ENCODE measurements at places on chromosomes 7 and 10.

DNA sequence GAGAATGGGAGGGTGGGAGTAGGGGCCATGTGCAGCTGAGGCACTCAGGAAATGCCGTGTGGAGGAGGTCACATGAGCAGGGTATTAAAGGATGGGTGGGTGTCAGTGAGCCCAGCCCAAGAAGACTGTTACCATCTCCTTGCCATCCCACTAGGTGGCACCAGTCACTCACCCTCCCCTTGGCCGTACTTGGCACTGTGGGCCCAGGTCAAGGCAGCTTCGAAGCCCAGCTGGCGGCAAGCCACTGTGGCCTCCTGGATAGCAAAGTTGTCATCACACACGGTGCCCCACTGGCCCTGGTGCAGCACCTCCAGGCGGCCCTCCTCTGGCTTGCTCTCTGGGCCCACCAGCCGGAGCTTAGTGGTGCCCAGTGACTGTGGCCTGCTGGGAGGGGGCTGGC is 5.4 kb downstream of the LOXL4 start:
- DNase-seq, result peak; percentile 93

DNA sequence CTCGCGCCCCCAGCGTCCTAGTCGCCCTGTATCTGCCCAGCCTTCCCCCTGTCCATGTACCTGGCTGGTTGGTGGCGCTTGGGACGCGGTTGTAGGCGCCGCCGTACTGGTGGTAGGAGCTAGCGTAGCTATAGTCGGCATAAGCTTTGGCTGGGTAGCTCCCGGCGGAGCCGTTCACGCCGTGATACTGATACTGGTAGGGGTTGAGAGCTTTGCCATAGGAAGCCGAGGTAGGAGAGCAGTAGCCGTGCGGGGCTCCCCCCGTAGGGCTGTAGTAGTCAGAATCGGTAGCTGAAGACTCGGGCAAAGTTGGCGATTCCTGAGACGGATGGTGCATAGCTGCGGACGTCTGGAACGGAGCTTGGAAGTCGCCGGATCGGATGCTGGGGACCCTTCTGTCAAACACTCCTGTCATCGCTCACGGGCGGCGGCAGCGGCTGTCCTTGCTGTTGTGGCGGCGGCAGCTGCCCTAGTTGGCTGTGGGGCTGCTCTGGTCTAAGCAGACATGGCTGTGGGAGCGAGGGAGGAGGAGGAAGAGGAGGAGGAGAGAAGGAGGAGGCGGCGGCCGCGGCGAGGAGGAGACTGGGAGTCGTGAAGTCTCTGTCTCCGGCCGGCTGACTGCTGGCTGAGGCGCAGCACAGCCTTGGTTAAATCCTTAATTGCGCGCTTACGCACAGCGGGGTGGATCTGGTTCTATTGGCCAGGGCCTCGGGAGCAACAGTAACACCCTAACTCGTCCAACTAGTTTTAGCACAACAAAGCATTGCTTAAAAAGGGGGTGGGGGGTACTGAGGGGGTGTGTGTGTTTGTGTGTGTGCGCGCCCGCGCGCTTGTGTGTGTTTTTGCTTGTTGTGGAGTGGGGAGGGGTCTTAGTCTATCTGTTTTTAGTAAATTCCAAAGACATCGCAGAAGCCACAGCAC is at the start of gene DLX5:
Gene DLX5, minus strand, starts transcription at position 623 of the 921 bp plus-strand sequence. Its CDS starts 208 bp downstream, at position 415.
- no peak for DNase-seq

GRCh38 chr10:15725603-15726002 is 5.9 kb upstream of the ITGA8 start:
- DNase-seq, result no peak

- no peak for DNase-seq
Measured at GRCh38 chr10:7337431-7338171, 73.2 kb downstream of the SFMBT2 start.

DNA sequence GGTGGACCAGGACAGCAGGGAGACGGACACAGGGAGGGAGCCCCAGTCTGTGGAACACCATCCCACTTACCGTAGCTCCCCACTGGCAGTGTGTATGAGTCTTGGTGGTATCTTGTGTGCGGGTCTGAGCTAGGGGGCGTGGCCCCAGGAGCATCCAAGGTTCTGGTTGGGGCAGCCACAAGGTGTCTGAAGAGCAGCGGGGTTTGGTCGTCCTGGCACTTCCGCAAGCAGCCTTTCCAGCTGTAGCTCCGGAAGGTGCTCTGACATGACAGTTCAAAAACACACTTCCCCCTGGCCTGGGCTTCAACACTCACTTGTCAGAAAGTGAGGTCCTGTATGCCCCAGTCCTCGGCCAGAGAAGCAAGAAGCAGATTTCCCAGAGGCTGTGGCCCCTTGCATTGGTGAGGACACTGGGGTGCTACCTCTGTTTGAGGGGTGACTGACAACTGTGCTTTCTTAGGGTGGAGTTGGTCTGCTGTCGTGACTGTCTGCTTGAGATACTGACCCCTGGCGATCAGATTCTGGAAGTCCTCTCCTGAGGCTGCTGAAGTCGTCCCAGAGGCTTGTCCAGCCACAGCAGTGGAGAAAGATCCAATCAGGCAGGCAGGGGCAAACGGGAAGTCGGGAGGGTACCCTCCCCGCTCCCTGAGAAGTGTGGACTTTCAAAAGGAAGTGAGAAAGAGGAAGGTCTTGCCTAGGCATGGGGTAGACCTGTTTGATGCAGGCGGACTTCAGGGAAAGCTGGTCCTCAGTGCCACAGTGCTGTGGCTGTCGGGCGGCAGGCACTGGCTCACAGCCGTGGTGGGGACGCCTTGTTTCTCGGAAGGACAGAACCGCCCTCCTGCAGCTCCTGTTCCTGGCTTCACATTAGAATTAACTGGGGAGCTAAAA is 51.4 kb upstream of the PFKFB3 start:
- DNase-seq, result peak; percentile 45

DNA sequence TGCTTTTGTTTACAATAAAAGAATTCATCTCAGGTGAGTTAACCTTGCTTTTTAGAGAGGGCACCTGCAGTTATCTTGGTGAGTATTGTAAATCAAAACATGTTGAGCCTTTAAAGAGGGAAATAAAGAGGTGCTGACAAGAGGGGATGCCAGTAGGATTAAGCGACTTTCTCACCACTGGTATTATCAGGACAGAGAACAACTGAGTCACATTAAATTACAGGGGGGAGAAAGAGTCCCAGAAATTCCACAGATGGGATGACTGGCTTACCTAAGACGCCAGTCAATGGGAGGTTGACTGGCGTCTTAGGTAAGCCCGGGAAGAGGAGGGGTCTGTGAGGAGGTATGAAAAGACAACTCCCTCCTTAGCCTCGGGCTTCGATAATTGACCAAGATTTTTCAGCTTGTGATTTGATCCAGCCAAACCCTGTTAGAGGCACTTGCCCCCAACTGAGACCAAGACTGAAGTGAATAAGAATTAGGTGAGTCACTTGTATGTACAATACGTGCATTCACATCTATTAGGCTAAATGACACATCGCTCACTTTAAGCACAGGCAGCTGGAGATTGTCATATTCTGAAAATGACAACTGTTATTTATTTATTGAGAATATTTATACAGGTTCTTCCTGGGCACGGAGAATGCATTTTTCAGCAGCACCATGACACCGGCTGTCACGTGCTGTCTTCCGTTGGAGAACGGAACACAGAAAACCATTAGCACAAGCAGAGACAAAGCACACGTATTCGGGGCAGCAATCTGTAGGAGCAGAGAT is 117.6 kb downstream of the SEM1 start:
- no peak for DNase-seq

GRCh38 chr10:76175533-76176165 is 744.2 kb downstream of the LRMDA start:
- no peak for DNase-seq

DNA sequence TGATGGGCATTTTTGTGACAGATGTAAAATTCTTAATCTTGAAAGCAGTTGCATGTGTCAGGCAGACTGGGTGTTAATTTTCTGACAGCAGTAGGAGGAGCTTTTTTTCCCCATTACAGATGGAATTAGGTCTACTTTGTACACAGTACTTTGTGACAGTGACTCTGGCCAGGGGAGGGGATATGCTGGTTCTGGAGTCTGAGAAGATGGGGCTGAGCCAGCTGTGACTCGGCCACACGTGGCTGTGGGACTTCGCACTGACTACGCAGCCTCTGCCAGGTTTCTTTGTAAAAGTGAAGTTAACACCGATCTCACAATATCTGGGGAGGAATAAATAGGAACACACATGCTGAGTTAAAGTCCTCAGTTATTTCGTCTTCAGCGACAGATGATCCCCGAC is 95.4 kb downstream of the MGMT start:
- no peak for DNase-seq

DNA sequence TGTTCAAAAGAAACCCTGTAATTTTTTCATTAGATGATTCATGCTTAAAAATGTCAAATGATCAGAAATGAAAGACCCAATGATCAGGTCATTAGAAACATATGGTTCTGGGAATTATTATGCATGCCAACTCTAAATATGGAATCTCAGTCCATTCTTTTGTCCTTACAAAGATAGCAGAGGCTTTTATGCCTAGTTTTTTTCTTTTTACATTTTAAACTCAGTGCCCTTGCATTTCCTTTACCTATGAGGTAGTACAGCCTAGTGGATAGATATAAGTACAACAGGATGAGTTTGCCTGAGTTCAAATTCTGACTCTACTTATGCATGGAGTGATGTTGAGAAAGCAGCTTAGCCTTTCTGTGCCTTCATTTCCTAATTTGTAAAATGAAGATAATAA is 392.9 kb downstream of the SUGCT start:
- DNase-seq, result no peak

DNA sequence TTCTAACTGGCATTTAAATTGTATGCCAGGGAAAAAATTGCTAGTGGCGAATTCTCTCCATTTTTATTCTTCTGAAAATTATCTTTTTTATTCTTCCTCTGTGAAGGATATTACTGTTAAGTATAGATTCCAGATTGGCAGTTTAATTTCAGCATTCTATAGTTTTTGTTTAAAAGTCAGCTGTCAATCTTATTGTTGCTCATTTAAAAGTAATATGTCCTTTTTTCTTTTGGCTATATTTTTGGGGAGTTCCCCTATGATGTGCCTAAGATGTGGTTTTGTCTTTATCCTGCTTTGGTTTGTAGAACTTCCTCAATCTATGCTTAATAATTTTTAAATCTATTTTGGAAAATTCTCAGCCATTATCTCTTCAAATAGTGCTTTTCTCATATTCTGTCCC is 135.9 kb downstream of the ARHGAP12 start:
- no peak for DNase-seq

GRCh38 chr7:44976746-44977196 is 2.0 kb downstream of the MYO1G start:
- DNase-seq, result no peak

DNA sequence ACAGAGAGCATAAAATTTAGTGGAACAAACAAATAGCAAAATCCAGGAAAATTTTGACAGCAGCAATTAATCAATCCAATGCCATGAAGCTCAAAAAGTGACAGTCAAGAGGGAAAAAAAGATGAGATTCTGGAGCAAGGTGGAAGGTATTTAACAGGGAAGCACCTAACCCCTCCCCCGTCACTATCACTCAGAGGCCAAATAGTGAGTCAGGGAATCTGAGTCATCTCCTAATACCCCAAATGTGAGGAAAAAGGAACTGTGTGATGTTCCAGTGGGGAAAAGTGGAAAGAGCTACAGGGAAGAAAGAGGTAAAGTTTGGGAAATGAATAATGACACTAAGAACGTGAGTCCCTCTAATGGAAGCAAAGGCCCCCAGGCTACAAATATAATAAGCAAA is 113.2 kb upstream of the PHF14 start:
- DNase-seq, result no peak

DNA sequence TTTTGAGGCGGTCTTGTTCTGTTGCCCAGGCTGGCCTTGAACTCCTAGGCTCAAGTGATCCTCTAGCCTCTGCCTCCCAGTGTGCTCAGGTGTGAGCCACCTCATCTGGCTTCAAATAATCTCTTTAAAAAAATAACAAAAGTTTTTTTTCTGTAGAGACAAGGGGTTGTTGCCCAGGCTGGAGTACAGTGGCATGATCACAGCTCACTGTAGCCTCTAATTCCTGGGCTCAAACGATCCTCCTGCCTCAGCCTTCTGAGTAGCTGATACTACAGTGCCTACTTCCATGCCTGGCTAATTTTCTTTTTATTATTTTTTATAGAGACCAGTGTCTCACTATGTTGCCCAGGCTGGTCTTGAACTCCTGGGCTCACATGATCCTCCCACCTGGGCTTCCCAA is 11.7 kb downstream of the FOXK1 start:
- no peak for DNase-seq

DNA sequence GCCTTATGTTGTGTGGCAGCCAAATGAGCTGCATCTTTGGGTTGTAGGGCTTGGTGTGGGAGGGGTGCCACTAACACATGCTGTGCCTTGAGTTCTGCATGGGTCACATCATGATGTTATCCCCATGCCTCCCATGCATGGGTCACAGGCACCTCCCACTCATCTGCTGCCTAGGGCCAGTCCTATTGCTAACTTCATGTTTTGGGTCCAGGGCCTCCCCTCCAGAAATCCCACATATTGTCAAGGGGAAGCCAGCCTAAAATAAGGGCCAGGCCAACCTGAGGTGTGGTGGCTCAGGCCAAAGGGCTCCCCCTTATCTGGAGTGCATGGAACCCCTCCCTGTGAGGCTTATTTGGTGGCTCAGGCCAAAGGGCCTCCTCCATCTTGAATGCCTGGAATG is 299.0 kb downstream of the RPS24 start:
- DNase-seq, result no peak

- DNase-seq, result no peak
Measured at GRCh38 chr7:124686543-124687171, 78.9 kb downstream of the GPR37 start.

DNA sequence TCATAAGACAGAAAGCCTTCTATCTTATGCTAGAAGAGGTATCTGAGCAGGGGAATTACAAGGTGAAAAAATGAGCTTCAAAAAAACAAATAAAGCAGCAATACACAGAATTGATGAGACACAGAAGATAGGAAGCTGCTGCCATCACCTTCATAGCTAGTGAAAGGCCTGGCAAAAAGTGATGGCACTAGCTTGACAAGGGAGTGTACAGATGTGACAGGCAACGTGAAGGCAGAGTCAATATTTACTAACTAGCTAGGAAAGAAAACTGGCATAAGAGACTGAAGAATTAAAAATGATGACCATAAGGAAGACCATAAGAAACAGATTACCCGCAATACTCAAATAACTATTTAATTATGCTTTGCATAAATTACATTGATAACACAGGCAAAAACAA is 9.4 kb downstream of the GPR22 start:
- no peak for DNase-seq

DNA sequence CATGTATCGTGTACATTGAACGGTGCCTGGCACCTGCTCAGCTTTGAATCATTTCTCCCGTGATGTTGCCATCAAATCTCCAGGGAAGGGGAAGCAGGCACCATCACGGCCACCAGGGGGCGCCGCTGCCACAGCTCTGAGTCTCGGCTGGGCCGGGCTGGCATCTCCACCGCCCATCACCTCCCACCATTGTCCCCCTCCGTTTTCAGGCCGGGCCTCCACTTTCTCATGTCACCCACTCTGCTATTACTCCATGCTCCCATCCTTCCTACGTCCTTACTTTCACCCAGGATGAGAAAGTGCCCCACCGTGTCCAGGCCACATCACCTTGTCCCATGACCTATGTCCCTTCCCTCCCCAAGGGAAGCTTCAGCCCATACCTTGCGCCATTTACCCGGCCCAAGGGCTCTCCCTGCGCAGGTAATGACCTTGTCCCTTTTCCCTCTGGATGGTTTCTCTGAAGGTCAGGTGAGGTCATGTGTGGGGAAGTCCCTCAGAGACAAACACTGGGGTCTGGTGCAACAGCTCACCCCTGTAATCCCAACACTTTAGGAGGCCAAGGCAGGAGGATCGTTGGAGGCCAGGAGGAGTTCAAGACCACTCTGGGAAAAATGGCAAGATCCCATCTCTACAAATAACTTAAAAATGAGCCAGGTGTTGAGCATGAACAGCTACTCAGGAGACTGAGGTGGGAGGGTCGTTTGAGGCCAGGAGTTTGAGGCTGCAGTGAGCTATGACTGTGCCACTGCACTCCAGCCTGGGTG is 31.8 kb upstream of the OCM2 start:
- DNase-seq, result peak; percentile 83

GRCh38 chr10:120514959-120515358 is 57.9 kb downstream of the PLPP4 start:
- DNase-seq, result no peak
